Thymus (tissue), 14 donors: ENCODE measurements at places on chromosomes 1 and 21.

- no peak overlapping the region for H3K4me3 ChIP-seq
- H3K27ac ChIP-seq: no peak overlapping the region
- no peak for DNase-seq
- H3K27me3 ChIP-seq: peaks cover 27% of the 10 kb centered on the region
Observed at GRCh38 chr1:84896279-84896678, 3.3 kb upstream of the LPAR3 start.

GRCh38 chr1:87279966-87280535, 48.6 kb upstream of the LMO4 start:
- no peak for DNase-seq
- H3K36me3 ChIP-seq: no peaks in the 10 kb centered on the region
- no peak overlapping the region for H3K27ac ChIP-seq
- H3K27me3 ChIP-seq: no peaks in the 10 kb centered on the region
- H3K4me3 ChIP-seq: no peak overlapping the region

DNA sequence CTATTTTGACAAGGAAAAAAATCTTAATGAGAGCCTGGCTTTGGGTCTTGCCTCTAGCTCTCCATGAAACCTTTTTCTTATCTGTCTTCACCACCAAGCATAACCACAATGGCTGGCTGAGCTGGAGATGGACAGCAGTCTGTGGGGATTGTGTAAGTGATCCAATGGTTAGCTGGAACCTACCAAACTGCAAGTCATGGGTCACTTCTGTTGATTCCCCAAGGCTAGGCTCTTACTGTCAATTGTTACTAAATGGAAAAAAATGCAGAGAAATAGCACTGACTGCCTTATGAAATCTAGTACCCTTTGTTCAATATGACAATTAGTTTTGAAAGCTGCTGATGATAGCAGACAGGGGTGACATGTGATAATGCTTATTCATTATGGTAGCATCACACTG, 359.0 kb downstream of the ST6GALNAC3 start:
- DNase-seq: no peak
- H3K4me1 ChIP-seq: no peaks in the 10 kb centered on the region
- no peaks in the 10 kb centered on the region for H3K36me3 ChIP-seq
- H3K27me3 ChIP-seq: no peaks in the 10 kb centered on the region
- no peak overlapping the region for H3K4me3 ChIP-seq

DNA sequence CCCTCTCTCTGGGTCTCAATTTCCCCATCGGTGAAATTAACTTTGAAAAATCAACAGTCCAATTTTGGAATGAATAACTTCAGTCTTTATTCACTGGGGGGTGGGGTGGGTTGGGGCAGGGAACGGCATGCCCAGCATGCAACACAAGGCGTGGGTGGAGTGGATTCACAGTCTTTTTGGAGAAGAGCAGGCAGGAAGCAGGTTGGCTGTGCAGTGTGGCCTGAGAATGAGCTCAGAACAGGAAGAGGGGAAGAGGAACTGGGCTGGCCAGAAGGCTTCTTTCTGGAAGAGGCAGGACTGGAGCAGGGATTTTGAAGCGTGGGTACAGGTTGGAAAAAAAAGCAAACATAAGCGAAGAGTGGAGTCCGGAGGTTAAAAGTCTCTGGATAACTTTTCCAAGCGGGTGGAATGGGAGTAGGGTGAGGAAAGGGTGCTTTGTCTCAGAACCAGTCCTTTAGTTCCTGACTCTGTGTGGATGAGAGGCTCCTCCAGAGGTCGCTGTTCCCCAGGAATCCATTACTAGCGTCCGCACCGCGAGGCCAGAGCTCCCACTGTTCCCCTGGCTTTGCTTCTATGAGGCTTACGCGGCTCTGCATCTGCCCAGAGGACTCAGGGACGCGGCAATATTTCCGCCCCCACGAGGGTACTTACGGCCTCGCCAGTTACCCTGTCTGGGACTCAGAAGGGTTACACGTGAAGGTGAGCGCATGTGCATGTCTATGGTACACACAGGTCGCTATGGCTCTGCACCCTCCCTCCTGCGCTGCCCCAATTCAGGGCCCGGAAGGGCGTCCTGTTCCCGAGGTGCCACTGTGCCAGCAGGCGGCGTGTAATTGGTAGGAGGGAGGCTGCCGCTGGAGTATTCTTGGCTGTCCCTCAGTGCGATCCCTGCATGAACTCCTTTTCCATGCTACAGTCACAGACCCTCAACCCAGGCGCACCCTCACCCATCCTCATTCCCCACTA, 5.5 kb upstream of the FOXD2 start:
- no peak overlapping the region for H3K27ac ChIP-seq
- peaks cover 42% of the 10 kb centered on the region for H3K27me3 ChIP-seq
- H3K4me1 ChIP-seq: peaks cover 36% of the 10 kb centered on the region
- no peak overlapping the region for H3K4me3 ChIP-seq
- peak; percentile 59 for DNase-seq

- no peaks in the 10 kb centered on the region for H3K36me3 ChIP-seq
- DNase-seq: no peak
- H3K27ac ChIP-seq: no peak overlapping the region
- no peak overlapping the region for H3K4me3 ChIP-seq
Observed at GRCh38 chr21:17438635-17439034, 74.2 kb upstream of the CXADR start.

GRCh38 chr1:229280921-229281320, 10.0 kb downstream of the RAB4A start:
- H3K27ac ChIP-seq: no peak overlapping the region
- peaks cover 4% of the 10 kb centered on the region for H3K36me3 ChIP-seq
- no peak for DNase-seq
- no peak overlapping the region for H3K4me3 ChIP-seq
